Esophagus muscularis mucosa (tissue), 4 donors: ENCODE measurements at places on chromosomes 12 and 14.

DNA sequence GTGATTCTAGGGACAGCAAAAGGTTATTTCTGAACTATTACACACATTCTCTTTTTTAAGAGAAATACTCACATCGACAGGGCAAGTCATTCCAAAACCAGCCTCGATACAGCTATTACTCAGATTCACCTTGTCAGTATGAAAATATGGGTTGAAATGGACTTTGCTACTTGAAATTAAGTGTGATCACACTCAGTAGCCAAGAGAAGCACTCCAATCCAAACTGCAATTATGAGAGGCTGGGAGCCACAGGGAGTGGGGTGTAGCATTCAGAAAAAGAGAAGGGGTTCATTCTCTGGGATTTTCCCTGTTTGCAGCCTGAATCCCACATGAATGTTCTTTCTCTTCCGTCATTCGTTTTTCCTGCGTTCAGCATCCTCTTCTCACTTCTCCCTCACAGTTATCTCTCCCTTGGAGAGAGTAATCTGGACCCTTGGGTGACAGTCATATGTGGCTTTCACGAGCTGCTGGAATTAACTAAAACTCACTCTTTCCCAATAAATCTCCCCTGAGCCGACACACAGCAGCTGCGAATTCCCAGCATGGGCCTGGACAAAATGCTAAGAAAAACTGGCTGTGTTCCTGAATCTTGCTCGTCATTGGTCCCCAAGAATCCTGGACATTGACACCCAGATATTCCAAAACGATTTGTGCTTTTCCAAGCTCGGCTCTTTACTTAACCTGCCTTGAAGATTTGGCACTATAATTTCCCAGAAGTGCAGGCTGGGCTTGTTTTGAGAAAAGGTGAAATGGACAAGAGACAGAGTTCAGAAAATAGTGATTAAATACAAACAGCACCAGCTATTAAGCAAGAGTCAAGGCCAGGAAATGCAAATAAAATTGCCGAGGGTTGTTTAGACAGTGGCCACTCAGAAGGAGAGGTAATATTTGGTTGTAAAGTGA is 199.5 kb upstream of the PLEKHG7 start:
- no peak for DNase-seq

GRCh38 chr14:96783043-96783914 is 13.9 kb upstream of the VRK1 start:
- DNase-seq = peak; percentile 37

DNA sequence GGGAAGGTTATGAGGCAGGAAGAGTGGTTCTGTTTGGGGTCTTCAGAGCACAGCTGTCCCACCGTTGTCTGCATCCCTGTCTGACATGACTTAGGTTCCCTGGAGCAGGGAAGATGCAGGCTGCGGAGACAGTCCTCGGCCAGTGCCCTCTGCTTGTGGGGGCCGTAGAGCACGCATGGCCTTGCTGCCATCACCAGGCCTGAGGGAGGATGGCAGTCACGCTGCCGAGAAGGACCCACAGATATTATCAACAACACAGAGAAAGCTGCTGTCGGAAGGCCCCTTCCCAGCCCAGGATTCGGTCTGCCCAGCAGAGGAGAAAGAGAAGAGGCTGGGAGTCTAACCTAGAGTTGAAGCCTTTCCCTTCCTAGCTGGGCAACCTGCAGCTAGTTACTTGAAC is 35.0 kb downstream of the ERH start:
- no peak for DNase-seq

DNA sequence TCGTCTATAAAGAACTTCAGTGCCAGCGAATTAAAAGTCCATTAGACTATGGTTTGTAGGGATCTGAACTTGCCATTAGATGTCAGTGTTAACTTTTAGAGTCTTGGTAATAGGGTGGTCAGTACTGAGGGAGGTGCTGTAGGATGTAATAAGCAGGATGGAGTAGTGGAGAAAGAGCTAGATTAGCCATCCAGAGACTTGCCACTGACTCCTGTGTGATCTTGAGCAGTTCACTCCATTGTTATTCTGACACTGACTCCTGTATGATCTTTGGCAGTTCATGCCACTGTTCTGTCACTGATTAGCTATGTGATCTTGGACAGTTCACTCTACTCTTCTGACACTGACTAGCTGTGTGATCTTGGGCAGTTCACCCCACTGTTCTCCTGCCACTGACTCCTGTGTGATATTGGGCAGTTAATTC is 133.6 kb downstream of the TTLL5 start:
- DNase-seq = no peak

- DNase-seq = no peak
Observed at GRCh38 chr14:76274324-76274723, 101.6 kb upstream of the ESRRB start.

DNA sequence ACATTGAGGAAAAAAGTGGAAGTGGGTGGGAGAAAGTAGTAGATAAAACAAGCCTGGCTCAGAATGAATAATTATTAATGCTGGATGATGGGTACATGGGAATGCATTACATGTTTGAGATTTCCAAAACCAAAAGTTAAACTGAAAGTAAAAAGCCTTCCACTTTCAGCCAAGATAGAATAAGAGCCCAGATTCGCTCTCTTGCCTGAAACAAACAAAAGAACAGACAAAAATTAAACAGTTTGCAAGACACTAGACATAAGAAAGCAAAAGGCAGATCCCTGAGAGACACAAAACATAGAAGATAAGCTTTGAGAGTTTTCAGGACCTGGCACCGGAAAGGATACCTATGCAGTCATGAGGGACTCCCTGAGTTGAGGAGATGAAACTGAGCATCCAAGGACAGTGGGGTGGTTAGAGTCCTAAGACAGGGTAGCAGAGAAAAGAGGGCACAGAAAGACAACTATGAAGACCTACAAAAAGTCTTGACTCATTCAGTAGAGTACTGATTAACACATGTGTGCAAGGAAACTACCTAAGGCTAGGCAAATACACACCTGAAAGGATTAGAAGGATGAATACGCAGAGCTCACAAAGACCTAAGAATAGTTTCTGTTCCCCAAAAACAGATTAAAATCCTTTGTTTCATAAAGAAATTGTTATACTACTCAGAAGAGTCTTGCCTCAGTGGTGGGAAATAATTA is 54.1 kb downstream of the CEP83 start:
- DNase-seq = no peak

DNA sequence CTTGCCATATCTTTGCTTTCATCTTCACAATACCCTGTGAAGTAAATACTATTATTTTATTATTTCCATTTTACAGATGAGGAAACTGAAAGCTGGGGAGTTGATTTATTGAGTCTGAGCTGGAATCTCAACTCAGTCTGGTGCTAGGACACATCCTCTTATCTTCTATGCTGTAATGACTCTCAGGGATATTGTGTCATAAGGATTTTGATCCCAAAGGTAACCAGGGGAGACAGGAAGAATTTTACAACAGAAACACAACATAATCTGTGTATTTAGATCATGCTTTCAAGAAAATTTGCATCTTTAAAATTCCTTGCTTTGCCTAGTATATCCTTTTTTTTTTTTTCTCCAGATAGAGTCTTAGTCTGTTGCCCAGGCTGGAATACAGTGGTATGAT is 123.3 kb upstream of the BTG1 start:
- peak; percentile 8 for DNase-seq

- no peak for DNase-seq
Observed at GRCh38 chr14:63573581-63573980, 30.4 kb upstream of the PPP2R5E start.

GRCh38 chr12:57000393-57000792 is 6.0 kb downstream of the ZBTB39 start:
- DNase-seq = no peak

DNA sequence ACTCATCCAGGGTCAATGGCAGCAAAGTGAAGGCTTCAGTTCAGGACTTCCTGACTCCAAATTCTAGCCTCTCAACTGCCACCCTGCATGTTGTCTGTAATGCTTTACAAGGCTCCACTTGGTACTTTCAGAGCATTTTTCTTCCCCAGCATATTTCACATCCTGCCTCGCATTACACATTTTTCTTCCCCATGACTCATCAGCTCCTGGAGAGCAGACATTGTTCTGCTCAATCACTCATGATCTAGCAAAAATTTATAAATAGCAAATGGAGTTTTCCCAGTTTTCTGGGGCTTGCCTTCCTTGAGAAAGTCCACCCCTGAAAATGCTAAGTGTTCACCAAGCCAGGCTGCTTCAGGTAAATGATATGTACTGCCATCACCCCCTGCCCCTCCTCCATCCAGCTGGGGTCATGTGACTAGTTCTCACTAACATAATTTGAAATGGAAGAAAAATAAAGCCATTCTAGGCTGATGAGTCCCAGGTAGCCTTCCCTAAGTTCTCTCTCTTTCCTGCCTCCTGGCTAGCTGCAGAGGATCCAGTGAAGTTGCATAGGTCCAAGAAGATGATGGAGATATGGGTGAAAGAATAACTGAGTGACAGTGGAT is 69.4 kb downstream of the ARMH4 start:
- no peak for DNase-seq

GRCh38 chr12:65879878-65880277 is 55.6 kb downstream of the HMGA2 start:
- no peak for DNase-seq

DNA sequence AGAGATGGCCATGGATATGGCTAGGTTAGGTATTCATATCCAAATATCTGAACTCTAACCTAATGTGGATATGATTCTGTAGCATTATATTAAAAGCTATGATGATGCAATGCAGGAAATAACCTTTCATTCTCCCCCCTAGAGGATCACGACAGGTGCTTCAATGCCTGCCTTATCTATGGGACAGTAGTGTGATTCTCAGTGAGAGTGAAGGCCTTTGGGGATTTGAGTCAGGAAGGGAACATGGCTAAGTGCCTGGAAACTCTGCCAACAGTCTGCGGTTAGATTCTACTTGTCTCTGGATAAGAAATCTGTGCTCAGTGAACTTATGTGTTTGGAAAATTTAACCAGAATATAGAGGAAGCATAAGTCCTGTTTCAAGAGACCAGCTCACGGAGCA is 81.8 kb downstream of the SLC38A1 start:
- no peak for DNase-seq

DNA sequence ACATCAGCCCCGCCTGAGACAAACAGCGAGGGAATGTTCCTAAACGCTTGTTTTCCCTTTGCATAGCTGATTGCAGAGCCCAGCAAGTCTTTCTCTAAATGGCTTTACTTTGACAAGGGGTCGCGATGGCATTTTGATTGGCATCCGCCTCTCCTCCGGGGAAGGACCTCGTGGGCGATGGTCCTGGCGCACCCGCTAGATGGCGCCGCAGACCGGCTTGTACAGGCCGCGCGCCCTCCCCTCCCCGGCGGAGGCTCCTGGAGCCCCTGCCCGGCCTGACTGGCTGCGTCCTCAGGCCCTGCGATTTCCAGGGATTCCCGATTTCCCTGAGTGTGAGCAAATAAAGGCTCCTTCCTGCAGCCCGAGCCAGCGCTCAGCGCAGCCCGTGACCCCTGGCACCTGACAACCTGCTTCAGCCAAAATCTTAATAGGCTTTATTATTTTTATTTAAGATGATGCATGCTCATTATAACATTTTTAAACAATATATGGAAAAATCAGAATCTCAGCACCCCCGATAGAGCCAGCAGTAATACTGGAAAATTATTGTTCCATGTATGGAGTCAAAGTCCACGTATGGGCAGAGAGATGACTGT is 468.3 kb downstream of the AACS start:
- DNase-seq = no peak

GRCh38 chr12:41904041-41904440 is 240.6 kb downstream of the GXYLT1 start:
- DNase-seq = no peak

DNA sequence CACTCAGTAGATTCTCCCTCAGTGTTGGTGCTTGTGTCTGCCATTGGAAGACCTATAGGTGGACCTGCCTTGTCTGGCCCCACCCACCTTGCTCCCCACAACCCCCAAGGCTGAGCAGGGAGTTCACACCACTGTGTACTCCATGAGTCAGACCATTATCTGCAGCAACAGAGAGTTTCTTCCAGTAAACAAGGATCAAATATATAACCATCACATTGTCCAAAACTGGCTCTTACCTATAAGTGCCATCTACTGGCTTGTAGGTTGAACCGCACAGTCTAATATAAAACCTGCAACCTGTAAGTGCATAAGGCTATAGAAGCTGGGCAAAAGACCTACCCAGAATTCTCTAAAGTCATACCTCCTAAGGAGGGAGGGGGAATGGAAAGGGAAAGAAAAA is 7.9 kb downstream of the TAS2R13 start:
- no peak for DNase-seq

DNA sequence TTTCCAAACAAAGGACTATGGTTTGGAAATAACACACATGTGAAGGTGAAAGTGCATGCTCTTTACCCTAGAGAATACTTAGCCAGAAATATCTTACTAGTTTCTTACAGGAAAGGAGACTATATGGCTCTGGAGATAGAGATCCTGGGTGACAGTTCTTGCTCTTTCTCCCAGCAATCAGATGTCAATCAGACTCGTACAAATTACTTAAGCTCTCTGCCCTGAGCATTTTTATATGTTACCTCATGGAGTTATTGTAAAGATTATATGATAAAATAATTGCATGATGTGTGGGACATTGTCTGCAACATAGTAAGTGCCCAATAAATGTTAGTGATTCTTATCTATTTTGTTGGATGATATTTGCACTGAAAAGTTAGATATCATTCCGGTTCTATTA is 76.8 kb downstream of the FAR2 start:
- no peak for DNase-seq

GRCh38 chr12:114381177-114381576 is 24.8 kb downstream of the TBX5 start:
- no peak for DNase-seq

DNA sequence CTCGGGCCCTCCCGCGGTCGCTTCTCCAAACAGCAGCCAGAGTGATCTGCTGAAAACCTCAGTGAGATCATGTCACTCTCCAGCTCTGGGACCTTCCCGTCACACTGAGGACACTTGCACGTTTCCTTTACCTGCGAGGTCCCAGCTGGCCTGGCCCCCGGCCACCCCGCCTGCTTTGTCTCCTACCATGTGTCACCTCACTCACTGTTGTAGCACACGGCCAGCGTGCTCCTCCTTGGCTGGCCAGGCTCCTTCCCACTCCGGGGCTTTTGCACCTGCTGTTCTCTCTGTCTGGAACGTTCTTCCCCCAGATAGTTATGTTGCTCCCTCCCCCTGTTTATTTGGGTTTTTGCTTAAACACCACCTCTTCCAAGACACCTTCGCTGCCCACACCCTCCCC is 199.0 kb downstream of the TSPAN9 start:
- no peak for DNase-seq

GRCh38 chr14:78576437-78577166 is 406.4 kb downstream of the NRXN3 start:
- no peak for DNase-seq

- DNase-seq = no peak
Observed at GRCh38 chr14:98725191-98725590, 546.8 kb downstream of the BCL11B start.

- DNase-seq = no peak
Observed at GRCh38 chr12:76790564-76791552, 26.9 kb downstream of the ZDHHC17 start.

GRCh38 chr12:68122236-68122920 is 37.2 kb downstream of the IFNG start:
- no peak for DNase-seq
